ENCODE measurements at places on chromosomes 5 and 9.
A peak's percentile ranks its signal among the peaks of the same experiment; 100 is the strongest.

GRCh38 chr5:150600616-150601490, 39.6 kb upstream of the SYNPO start:
- DNase-seq: no peak

- DNase-seq: no peak
These were observed 117.8 kb upstream of the SPIN1 start for GRCh38 chr9:88270413-88270812.

DNA sequence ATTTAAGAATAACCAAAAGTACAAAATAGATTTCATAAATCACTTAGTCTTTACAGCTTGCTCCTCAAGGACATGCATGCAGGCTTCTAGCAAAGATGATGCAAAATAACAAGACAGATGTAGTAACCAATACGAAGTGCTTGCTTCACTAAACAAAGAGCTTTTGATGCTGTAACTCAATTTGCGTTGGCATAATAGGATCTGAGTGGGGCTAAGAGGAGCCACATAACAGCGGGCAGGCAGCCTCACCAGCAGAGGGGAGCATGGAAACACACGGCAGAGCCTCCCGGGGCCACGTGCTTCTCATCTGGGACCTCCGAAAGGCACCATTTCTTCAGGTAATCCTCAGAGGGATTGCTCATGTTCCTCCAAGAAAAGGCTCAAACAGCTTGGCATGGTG, 139.7 kb downstream of the C5orf15 start:
- DNase-seq: no peak

DNA sequence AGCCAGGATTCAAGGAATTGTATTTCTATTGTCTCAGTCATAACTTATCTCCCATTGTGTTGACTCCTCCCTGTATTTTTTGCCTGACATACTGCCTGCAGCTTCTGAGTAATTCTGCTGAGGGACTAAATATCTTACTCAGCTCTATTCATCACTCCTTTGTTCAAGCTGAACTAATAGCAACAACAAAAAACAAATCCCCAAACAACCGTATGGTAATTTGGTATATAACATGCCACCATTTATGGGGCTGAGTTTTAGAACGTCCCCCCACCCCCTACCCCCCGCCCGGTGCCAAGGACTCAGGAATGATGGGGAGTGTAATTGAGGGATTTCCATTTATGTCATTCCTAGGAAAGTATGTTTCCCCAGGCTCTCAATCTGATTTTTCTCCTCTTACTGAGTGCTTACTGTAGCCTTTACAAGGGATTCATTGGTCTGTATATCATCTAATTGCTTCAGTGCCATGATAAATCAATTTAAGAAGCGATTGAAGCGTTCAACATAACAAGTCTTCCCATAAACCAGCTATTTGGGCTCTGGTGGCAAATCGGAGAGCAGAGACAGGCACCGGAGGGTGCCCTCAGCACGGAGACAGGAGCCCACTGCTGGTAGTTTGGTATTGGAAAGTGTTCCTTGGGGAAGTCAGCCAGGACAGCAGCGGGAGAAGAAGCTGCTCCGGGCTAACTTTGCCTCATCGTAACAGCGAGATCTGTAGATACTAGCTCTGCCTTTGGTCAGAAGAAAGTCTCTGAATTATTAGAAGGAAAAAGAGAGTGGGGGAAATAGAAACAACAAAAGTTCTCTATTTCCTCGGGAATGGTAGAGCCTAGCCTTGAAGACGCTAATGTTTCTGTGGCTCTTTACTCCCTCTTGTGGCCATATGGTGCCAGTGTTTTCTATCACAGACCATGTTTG, 40.7 kb upstream of the HSD17B4 start:
- peak; percentile 48 for DNase-seq

DNA sequence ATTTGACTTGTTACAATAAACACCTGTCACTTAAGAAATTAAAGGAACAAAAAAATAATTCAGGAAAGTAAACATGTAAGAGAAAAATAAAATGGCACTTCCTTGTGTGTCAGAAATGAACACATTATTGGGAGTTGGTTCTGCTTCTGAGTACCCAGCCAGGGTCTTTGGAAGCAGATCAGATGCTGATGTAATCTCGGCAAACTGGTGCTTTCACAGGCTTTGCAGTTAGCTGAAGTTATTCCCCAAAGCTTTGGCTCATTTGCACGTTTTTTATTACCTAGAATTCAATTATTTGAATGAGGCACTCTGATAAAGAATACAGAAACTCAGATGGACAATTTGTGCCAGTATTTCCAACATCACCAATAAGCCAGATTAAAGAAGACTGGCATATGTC, 10.9 kb downstream of the CDH18 start:
- no peak for DNase-seq

GRCh38 chr9:128723352-128723865, 518 bp downstream of the ZDHHC12 start:
- DNase-seq: no peak
